AG20443 (cell line): ENCODE measurements at places on chromosomes 11 and 22.

DNA sequence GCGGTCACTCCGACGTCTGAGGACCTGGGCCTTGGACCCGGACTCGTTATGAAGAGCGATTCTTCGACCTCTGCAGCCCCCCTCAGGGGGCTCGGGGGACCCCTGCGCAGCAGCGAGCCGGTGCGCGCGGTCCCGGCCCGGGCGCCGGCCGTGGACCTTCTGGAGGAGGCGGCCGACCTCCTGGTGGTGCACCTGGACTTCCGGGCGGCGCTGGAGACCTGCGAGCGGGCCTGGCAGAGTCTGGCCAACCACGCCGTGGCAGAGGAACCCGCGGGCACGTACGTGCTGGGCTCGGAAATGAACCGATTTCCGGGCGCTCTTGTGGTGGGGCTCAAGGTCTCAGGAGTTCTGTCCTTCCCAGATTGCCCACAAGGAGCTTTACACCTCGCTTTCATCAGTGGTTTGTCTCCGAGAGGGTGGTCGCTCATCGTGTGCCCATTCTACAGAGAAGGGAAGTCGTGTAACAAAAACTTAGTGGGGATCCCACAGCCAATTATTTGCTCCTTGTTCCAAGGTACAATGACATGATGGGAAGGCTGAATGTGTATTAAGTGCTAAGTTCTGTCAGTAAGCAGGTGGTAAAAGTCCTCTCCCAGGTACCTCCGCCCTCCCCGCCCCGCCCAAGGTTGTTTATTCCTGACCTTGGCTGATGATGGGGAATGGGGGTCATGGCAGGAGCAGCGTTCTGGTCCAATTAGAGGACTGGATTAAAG is 695 bp downstream of the PEX26 start:
- peak; percentile 40 for DNase-seq

- DNase-seq = peak; percentile 30
Observed at GRCh38 chr11:31956310-31956709, 134.6 kb upstream of the RCN1 start.

DNA sequence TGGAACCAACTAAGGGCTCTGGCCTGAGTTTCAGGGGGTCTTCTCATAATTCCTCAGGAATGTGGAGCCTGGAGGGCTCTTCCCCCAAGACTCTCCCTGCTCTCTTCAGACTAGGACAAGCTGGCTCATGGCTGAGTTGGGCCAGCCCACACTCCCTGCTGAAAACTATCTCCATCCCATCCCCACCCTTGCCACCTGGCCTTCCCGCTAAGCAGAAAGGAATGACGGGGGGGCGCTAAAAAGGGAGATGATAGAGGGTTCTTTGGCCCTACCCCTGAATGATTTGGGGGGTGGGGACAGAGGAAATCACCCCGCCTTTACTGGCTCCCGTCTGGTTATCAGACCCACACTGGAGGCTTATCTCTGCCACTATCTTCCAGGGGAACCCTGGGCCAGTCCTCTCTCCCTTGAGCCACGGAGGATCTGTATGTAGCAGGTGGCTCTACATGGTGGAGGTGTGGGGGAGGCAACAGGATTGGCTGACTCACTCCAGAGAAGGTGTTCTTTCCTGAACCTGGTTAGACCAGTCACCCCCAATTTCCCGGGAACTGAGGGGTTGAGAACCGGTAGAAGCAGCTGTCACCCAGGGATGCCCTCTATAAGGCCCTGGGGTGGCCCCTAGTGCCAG is 5.7 kb downstream of the SMTN start:
- DNase-seq = no peak

DNA sequence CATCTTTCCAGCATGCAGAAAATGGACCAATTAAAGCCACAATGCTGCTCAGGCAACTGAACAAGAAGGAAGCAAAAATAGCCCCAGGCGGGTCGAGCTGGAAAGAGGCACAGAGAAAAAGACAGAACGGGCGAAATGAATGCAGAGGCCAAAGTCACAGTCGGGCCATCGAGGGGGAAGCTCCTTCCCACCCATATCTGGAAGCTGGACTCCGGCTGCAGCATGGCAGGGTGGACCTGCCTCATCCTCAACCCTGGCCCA is 58.6 kb upstream of the PRDM11 start:
- no peak for DNase-seq

- DNase-seq = no peak
Observed at GRCh38 chr11:68960294-68961071, 20.3 kb downstream of the MRGPRD start.

- no peak for DNase-seq
Observed at GRCh38 chr22:33883961-33884808, 36.1 kb downstream of the LARGE1 start.

DNA sequence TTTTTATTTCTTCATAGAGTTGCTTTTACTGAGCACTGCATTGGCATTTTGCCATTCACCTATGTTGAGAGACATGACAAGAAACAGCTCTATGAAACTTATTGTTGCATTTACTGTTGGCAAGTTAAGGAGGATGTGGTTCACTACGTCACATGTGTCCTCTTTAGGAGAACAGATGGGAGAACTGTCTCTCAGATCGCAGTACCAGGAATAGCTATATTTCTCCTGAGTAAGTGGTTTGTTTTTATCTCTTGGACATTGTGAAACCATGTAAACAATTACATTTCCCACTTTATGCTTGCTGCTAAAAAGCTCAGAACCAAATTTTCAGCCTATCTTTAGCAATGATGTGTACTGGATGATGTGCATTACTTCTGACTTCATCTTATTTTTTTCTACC is 34.8 kb upstream of the PSMA1 start:
- no peak for DNase-seq

- peak; percentile 67 for DNase-seq
Observed at GRCh38 chr11:131408025-131408640, 37.7 kb downstream of the NTM start.

- no peak for DNase-seq
Observed at GRCh38 chr11:24932110-24933000, 435.5 kb downstream of the LUZP2 start.

GRCh38 chr11:121936781-121937447 is 179.1 kb downstream of the BLID start:
- peak; percentile 59 for DNase-seq

- no peak for DNase-seq
Observed at GRCh38 chr11:3080733-3081385, 23.6 kb upstream of the CARS1 start.

DNA sequence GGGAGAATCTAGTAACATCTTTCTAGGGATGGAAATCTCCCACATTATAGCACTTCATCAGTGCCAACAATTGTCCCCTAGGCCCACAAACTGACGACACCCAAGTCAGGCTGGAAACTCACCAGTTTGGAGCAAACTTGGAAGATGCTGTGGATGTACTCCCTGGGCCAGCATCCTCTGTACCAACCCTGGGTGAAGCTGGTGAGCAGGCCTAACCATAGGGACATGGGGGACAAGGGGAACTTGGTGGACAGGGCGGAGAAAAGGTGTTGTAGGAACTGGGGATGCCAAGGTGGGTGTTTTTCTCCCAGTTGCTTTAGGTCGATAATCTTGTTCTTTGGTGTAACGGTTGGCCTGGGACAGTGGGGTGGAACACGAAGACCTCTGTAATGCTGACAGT is 42.2 kb downstream of the DRG1 start:
- DNase-seq = no peak

DNA sequence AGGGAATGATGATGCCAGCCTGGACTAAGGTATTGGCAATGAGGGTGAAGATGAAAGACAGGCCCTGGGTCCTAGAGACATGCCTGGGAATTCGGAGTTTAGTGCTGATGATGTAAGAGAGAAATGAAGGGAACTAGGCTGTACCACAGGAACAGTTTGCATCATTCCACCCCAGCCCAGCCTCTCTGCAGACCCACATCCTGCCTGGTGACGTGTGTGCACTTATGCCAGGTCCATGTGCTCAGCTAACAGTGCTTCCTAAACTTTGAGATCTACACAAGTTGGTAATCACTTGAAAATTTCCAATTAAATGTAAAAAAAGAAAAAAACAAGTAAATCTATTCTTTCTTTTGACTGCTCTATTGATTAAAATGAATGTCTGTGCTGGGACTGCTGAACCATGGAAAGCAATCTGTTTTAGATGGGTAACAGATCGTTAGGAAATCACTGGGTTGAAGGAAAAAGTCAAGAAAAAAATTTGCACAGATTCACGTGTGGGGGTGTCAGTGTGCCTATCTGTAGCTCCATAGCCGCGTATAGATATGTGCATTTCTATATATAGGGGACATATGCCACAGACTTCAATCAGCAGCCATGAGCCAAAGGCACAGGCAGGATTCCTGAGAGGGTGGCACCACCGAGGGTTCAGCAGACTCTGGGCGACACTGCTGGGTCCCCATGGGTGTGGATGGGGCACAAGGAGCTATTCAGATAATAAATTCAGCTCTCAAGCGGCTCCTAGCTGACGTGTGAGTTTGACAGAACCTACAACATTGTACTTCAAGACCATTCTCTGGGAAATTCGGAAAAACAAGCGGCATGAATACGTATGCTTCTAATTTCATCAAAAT is 131.1 kb upstream of the OPCML start:
- no peak for DNase-seq

- no peak for DNase-seq
Observed at GRCh38 chr11:86932924-86933875, 22.0 kb downstream of the FZD4 start.

- DNase-seq = no peak
Observed at GRCh38 chr11:46918788-46919513, 601 bp upstream of the LRP4 start.

DNA sequence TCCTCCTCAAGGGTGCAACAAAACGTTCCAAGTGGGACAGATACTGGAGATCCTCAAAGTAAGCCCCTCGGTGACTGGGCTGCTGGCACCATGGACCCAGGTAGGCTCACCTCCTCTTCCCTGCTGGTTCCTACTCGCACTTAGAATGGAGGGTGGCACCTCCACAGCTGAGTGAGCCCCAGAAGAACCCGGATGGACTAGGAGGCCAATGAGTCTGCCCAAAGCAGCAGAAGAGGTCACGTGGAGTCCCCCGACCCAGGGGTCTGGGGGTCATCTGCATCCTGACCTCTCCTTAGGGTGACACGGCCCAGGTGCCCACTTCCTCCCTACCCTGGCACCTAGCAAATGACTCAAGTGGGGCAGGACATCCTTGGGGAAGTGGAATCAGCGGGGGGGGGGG is 4.4 kb downstream of the APOL1 start:
- DNase-seq = no peak

DNA sequence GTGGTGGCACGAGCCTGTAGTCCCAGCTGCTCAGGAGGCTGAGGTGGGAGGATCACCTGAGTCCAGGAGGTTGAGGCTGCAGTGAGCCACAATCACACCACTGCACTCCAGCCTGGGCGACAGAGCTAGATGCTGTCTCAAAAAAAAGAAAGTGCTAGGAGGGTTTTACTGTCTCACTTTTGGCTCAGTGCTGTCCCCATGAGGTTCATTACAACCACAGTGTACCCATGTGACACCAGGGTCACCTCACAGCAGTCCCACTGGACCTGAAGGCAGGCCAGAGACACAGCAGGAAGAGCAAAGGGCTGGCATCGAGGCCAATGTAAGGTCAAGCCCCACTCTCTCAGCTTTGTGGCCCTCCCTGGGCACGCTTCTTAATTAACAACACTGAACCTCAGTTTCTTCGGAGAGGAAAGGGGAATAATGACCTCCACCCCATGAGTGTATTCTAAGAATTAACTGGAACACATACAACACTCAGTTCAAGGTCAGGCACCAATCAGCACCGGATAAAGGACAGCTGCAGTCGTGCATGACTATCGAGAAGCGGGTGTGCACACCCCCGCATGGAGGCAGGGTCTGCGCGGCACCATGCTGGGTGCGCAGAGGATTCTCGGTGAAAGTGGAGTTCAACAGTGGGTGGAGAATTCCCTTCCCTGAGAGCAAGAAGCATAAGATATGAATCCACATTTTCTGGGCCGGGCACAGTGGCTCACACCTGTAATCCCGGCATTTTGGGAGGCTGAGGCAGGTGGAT is 30.9 kb upstream of the BAIAP2L2 start:
- DNase-seq = peak; percentile 4

DNA sequence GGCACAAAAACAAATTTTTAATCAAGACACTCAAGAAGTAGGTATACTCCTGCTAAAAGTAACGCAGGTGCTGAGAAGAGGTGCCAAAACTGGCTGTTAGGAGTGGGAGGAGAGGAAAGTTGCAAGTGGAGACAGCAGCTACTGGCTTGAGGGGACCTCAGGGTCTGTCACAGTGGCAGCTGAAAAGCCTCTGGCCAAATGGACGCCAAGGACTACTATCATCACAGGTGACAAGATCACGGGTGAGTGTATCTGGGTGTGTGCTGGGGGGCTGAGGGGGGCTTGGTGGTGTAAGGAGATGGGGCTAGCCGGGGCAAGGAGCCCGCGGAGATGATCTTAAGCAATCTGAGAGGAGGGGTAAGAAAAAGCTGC is 687 bp downstream of the ZNF202 start:
- DNase-seq = peak; percentile 24

DNA sequence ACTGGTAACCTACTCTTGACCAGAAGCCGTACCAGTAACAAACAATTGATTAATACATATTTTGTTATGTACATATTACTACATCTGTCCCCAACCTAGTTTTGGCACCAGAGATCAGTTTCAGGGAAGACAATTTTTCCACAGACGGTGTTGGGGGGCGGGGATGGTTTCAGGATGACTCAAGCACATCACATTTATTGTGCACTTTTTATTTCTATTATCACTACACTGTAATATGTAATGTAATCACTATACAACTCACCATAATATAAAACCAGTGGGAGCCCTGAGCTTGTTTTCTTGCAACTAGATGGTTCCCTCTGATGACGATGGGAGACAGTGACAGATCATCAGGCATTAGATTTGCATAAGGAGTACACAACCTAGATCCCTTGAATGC is 15.5 kb downstream of the DGCR8 start:
- no peak for DNase-seq

DNA sequence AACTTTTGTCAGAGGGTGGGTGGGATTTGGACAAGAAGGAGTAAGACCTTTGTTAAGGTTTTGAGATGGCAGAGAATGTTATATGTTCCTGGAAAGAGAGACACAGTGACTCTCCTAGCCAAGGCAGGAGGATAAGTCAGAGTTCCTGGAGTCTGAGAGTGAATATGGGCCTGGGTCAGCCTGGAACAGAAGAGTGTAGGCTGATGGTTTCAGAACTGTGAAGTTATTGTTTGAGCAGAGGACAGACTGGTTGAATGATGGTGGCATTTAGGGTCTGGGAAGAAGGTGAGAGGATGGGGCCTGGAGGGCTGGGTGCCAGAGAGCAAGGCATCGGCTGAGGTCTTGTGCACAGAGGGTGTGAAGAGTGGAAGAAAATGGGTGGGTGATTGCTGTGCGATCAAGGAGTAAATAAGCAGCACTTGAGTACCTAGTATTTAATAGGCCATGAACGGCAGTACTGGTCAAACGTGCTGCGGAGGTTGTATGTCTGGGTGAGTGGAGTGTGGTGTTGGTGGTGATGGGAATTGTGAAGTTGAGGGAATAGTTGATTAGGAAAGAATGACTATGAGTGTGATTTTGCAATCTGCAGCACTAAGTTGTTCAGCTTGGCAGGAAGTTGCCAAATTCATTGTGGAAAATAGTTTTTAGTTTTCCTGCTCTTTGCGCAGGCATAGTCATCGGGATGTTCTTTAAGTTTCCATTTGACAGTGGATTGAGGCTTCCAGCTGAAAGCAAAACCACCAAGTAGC is 1.8 kb downstream of the PANX1 start:
- DNase-seq = peak; percentile 83
